Upper lobe of right lung (tissue), 1 donor: ENCODE measurements at places on chromosomes 5 and 9. TPM values are rescaled to one million over a fixed set of nuclear protein-coding genes. Genes with fewer than 3 reads are reported as not detected.

Gene PCDHB15
- total RNA-seq = 2.5 TPM

Gene TAF1L
- not detected for total RNA-seq

DNA sequence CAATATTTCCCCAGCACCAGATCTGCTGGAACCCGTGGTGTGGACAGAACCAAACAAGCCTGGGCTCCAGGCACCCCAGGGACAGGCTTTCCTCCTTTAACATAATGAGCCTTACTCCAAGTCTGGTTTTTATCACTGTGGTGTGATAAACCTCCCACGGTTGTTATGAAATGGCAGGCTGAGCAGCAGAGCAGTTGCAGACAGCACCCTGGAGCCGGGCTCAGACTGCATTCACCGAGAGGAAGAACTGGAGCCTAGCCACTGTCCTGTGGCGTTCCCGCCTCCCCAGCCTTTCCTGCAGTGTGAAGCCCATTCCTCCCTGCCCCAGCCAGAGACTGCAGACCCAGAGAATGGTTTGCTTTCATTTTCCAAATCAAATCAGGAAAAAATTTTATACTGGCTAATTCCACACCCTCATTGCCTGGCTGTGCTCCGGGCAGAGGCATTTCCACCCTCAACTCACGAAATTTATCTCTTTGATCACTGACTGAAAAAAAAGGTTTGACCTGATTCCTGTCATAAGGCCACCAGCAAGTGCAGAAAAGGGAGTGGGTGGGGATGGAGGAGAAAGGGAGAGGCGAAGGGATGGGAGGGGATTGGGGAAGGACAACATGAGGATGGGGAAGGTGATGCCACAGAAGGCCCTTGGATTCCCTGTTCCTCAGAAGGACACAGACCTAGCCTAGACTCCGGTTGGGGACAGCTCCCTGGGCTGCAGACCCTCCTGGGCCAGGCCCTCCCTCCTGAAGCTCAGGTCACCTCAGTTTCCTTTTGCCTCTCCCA, 18.9 kb downstream of the IPPK start:
- peak; percentile 61 for DNase-seq

DNA sequence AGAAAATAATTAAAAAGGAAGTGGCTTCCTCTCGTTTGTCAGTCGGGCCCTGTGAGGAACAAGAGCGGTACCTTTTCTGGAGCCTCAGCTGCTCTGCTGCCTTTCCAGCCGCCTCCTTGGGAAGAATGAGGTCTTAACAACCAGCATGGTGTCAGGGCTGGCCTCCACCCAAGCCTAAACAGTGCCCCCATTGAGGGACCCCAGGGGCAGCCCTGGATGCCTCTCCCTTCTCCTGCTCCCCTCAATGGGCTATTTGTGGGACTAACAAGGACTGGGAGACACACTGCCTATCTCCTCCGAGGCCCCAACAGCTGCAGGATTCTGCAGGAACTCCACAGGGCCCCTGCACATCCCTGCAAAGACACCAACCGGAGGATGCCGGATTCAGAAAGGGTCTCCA, 155.4 kb upstream of the MAP3K1 start:
- no peak for DNase-seq
